ENCODE measurements at places on chromosomes 3 and 15. TPM values are rescaled to one million over a fixed set of nuclear protein-coding genes. Genes with fewer than 3 reads are reported as not detected.

Gene IP6K1
- total RNA-seq: 45.4 TPM

- no peak for DNase-seq
Measured at GRCh38 chr3:190208196-190208595, 87.5 kb upstream of the P3H2 start.

DNA sequence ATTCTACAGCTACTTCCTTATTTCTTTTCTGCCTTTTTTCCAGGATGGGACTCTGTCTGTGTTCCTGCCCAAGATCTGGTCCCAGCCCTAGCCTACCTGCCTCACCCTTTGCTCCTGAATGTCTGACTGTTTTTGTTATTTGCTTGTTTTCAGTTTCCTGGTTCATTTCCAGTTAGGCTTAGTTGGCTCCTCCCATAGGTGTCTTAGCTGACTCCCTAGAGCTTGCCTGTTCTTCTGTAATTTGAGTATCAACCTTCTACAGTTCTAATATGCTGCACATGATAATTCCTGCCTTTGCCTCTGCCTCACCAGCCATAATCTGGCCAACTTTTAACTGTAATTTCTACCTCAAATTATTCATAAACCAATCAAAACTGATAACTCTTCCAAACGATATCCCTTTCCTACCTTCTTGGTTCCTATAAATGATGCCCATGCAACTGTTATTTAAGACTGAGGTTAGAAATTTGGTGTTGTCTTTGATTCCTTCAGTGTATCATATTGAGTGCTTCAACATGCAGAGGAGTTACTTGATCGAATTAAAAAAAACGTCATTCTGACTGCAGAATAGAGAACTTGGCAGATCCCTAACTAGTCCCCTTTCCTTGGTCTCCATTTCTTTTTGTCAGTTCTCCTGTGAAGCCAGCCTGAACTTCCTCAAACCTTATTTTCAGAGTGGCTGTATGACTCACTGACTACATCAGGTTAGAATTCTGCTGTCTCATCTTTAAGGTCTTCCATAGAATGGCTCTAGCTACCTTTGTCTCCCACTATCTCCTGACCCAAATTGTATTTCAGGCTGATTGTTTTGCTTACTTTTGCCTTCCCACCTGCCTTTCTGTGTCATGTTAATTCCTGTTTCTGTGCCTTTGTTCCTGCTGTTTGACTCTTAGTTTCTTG is 8.4 kb downstream of the GOLM2 start:
- DNase-seq: no peak

Gene GOLGA6L4
- 2.4 TPM for total RNA-seq
